NCI-H446 treated with DMSO at 0.1 percent for 48 hours (cell line): ENCODE measurements at places on chromosomes 12 and 14.

DNA sequence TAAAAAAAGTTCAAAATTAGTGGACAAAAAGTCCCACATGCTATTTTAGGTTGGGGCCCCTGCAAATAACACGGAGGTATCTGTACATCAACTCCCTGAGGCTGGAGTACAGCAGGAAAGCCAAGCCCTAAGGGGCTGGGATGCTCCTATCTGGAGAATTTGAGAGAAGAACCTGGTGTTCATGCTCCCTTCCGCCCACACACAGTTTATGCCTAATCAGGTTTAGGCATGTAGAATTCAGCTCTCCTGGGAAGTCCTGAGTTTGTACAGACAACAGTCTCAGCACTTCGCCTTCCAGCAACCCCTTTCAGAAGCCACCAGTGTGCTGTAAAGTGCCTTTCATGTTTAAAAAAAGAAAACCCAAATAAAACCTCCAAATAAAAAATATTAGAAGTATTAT lies 237.3 kb upstream of the GRIP1 start:
- DNase-seq: no peak

GRCh38 chr12:57797933-57798332 lies 15.3 kb downstream of the TSFM start:
- DNase-seq: no peak

- no peak for DNase-seq
Measured at GRCh38 chr12:66896797-66897196, 217.9 kb upstream of the GRIP1 start.

GRCh38 chr12:7293670-7294069 lies 10.2 kb upstream of the ACSM4 start:
- no peak for DNase-seq

DNA sequence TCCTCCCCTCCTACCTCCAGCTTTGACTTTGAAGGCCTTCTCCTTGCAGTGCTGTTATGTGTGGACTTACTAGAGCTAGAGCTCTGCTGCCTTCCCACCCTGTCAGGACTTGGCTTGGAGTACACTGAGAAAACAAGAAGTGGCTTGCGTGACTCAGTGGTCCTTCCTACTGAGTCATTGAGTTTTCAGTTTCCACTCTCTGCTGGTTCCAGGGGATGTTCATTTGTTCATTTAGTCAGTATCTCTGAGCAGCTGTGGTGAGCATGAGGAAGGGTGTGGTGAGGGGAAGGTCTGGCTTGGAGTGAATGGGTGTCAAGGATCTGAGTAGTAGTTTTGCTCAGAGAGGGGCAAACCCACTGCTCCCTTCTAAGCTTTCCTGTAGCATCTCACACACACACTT lies 17.2 kb upstream of the ELK3 start:
- no peak for DNase-seq

- DNase-seq: no peak
Measured at GRCh38 chr14:96625426-96625985, 123.3 kb downstream of the PAPOLA start.
